Activated CD4-positive, alpha-beta T cell treated with anti-CD3 and anti-CD28 coated beads, Interleukin-10, Interleukin-2, amounts not matched to agents 100 ng/mL and 50 ng/mL, durations not matched to agents 16 hours and 8 hours (primary cell): ENCODE measurements at places on chromosomes 2 and 18.

DNA sequence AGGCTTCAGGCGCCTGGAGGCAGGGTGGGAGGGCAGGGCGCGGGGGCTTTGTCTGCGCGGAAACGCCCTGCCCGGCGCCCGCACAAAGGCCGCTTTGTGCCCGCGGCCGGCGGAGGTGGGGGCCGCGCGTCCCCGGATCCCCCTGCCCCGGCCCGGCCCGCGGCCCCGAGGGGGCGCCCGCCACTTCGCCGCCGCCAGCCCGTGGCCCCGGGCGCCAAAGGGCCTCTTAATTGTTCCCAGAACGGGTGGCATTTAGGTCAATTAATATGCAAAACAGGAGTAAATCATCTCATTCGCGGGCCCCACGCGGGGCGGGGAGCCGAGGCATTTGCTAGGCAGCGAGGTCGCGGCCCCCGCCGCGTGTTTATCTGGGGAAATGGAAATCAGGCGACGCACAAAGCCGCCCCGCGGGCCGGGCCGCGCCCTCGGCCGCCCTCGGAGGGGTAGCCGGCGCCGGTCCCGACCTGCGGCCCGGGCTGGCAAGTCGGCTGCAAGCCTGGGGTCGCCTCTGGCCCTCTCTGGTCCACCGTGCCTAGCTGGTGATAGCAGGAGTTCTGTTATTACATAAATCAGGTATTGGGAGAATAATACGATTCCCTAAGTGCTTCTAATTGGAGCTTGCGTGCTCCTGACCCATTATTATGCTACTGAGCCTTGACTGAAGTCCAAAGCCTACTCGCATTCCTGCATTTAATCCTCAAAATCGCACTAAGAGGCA lies 148.2 kb upstream of the GLI2 start:
- no peak for DNase-seq

GRCh38 chr2:144159240-144159639 lies 360.7 kb downstream of the ZEB2 start:
- no peak for DNase-seq

DNA sequence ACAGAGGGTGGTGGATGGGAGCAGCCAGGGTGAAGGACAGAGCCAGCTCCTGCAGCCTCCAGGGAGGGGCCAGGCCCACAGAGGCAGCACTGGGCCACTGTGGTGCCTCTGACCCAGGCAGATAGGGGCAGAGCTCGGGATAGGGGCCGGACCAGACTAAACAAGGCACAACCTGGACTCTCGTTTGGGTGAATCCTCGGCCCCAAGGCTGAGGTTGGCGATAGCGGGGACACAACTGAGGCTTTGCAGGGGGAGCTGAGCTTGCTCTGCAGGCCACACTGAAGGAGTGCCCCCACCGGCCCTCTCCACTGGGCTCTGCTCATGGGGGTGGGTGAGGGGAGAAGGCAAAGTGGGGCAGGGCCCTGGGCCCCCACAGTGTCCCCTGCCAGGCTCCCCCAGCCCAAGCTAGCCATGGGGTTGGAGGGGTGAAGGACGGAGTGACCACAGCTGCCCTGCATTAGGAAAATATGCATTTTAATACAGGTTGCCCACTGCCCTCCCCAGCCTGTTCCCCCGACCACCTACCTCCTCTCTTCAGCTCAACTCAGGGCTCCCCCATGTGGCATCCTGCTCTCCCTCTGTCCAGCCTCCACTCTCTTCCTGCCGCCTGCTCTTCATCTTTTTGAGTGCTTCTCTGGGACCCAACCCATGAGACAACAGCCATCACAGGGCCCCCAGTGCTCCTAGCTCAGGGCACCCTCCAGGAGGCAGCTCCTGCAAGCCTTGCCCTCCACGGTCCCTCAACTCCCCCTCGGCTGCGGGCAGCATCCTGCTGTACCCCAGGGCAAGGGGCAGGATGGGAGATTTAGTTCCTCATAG lies 152.8 kb downstream of the INHBB start:
- no peak for DNase-seq

- DNase-seq, result no peak
These were observed 29.5 kb downstream of the TNP1 start for GRCh38 chr2:216830346-216830745.

DNA sequence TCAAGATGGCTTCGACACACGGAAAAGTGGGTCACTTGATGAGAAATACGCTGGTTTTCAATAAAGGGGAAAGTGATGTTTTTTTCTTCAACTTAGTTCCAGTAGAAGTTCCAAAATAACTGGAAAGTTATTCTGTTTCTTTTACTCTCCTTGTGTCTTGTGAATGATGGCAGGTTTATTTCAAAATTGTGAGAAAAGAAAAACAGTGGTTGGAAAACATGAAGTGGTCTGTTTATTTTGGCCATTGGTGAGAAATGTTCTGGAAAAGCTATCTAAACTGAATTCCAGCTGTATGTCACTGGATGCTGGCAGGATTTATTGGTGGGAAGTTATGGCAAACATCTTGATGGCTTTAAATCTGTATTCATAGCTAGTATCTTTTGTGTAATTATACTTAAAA lies 484.1 kb downstream of the DCC start:
- DNase-seq, result no peak

DNA sequence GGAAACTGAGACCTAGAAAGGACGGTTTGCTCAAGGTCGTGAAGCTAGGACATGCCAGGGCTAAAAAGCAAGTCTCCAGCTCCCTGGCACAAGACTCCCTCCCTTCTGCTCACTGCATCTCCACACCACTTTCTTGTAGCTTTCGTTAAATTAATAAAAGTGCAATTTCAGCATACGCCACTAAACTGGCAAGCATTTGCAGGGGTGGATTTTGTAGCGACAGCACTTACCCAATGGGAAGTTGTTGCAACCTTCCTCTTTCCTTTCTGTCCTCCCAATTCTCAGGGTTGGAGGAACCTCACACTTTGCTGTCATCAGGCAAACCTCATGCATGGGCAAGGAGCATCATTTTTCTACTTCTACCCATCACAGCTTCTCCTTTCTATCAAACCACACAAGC lies 7.4 kb upstream of the RHOB start:
- no peak for DNase-seq

- peak; percentile 55 for DNase-seq
These were observed 12.8 kb downstream of the IL18RAP start for GRCh38 chr2:102435741-102436140.

DNA sequence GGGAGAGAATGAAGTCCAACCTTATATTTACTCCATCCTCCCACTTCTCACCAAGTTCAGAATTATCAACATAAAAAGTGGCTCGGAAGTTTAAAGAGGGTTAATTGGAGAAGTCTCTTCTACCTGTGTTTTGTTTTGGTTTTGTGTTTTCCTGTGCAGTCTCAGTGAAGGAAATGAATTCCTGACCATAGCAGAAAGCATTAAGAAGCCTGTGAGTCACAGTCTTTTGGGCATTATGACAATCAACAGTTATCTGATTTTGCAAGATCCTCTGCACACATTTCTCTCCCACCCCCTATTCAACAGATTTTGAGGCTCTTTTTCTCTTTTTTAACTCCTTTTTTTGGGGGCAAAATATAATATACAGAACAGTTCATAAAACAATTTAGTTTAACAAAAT lies 8.6 kb upstream of the RPL37A start:
- no peak for DNase-seq

DNA sequence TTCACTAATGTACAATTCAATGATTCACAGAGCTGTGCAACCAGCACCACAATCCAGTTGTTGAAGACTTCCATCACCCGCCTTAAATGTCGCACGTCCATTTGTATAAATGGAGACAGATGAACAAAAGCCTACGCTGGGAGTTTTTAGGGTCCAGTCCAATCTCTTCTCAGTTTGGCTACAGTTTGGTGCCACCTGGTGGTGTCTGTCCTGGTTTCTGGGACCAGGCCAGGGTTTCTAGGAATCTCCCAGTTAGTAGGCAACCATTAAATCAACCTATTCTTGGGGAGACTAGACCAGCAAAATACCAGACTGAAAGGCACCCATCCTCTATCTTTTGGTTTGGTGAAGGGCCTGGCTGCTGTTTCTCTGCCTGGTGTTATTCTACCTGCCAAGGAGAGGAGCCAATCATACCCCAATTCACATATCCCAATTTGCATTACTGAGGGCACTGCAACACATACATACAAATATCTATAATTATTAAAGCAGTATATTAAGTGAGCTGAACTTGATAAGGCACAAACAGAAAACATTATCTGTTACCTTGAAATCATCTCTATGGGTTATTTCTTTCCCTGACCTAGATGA lies 3.2 kb upstream of the DDX1 start:
- peak; percentile 38 for DNase-seq

DNA sequence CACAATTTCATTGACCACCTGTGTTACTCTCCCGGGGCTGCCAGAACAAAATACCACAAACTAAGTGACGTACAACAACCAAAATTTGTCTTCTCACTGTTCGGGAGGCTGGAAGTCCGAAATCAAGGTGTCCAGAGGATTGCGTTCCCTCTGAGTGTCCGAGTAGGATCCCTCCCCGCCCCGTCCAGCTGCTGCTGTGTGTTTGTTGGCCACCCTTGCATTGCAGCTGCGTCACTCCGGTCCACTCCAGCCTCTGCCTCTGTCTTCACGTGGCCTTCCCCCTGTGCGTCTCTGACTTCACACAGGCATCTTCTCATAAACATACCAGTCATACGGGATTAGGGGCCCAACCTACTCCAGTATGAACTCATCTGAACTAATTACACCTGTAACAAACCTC lies 251.8 kb upstream of the SMIM21 start:
- no peak for DNase-seq

- DNase-seq, result no peak
These were observed 49.6 kb upstream of the TLK1 start for GRCh38 chr2:171210216-171210863.
